Nucleus accumbens (tissue), 56 donors: ENCODE measurements at places on chromosomes 7 and 10.

DNA sequence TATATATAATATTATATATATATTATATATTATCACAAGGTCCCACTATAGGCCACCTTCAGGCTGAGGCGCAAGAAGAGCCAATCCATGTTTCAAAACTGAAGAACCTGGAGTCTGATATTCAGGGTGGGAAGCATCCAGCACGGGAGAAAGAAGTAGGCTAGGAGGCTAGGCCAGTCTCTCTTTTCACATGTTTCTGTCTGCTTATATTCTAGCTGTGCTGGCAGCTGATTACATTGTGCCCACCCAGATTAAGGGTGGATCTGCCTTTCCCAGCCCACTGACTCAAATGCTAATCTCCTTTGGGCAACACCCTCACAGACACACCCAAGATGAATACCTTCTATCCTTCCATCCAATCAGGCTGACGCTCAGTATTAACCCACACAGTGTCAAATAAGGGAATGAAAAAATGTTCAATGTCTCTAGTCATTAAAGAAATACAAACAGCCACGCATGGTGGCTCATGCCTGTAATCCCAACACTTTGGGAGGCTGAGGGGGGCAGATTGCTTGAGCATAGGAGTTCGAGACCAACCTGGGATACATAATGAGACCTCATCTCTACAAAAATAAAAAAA is 135.4 kb upstream of the PCBD1 start:
- no peak for DNase-seq

DNA sequence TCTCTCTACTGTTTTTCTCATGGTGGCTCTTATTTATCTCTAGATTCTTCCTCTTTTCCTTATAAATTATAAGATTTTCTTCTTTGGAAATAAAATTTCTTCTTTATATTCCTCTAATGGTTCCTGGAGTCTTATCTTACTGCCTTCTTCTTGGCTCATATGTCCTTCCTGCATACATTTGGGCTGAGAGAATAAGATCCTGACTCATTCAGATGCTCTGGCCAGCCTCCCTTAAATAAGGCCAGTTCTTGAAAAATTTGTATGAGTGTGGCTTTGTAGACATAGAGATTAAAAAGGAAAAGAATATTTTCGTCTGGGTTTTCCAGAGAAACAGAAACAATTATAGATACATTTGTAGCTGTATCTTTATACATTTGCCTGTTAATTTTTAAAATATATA is 411.3 kb downstream of the KIF20B start:
- no peak for DNase-seq

- DNase-seq, result no peak
Measured at GRCh38 chr10:6242089-6242488, 39.4 kb downstream of the PFKFB3 start.

GRCh38 chr7:2629746-2630681 is 1.8 kb upstream of the TTYH3 start:
- DNase-seq, result no peak

- no peak for DNase-seq
Measured at GRCh38 chr7:37540917-37541316, 92.3 kb upstream of the ELMO1 start.

DNA sequence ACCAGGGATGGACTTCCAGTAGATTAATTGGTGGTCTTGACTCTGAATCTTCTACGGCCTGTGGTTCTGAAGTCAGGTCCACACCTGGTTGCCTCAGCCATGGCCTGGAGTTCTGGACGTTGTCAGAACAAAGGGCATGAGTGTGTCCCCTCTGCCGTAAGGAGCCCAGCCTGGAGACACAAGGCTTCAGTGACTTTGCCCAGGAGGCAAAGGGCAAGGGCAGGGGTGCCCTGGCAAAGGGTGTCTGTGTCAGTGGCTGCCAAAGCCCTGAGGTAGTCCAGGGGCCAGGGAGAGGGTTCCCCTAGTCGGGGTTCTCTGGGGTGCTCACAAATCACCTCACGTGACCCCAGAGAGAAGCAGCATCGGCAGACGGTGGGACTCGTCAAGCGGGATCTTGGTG is 273.2 kb upstream of the ZNF32 start:
- no peak for DNase-seq

- DNase-seq, result no peak
Measured at GRCh38 chr10:100725071-100725471, 20.3 kb upstream of the PAX2 start.

- no peak for DNase-seq
Measured at GRCh38 chr10:88999625-89000024, 9.0 kb downstream of the FAS start.

GRCh38 chr10:76997631-76998030 is 640.0 kb downstream of the KCNMA1 start:
- no peak for DNase-seq

DNA sequence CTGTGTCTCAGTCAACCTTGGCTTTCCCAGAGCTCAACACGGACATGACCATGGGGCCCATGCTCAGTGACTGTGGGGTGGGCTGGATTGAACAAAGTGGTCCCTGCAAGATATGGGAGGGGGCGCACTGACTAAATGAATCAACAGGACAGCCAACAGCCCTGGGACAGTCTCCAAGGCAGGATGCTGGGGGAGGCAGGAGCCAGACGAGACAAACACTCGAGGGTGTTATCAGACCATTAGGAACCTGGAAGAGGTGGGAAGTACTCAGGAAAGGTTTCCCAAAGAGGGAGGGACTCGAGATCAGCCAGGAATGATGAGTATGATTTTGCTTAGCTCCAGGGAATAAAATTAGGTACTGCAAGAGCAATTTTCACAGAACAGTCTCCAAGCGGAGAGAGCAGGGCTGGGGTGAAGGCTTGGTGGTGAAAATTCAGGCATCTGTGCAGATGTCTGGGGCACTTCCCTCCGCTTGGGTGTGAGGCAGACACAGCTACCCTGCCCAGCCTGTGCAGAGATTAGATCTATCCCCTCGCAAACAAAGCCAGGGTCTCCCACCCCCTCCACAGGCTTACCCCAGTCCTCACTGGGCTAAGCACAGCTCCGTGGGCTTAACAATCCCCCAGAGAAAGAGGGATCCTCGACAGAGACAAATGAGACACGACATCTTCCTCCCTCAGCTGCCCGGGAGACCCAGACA is 261.1 kb upstream of the ZMIZ1 start:
- no peak for DNase-seq
